SK-N-SH treated with all-trans-retinoic acid at 6 μM for 48 hours (cell line): ENCODE measurements at places on chromosomes 1 and 21.

GRCh38 chr1:59354709-59355337, 57.9 kb downstream of the FGGY start:
- no peak for ATAC-seq

DNA sequence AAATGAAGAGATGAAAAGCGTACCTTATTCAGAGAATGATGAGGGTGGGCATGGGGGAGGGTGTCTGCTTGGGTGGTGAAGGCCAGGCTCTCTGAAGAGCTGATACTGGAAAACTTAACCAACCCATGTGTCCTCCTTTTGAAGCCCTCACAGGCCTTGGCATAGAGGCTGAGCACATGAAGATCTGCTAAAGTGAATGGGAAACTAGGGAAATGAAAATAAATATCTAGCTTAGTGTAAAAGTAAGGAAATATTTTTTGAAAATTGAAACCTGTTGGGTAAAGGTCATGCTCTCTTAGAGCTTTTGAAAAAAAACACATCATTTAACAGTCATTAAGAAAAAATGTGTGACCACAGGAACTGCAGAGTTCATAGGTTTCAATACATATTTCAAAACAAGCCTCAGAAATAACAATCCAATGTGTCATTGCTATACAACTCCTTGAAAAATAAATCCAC, 40.5 kb upstream of the RALGPS2 start:
- peak; percentile 87 for ATAC-seq

GRCh38 chr1:99644279-99645004, 1.5 kb upstream of the PALMD start:
- no peak for ATAC-seq

DNA sequence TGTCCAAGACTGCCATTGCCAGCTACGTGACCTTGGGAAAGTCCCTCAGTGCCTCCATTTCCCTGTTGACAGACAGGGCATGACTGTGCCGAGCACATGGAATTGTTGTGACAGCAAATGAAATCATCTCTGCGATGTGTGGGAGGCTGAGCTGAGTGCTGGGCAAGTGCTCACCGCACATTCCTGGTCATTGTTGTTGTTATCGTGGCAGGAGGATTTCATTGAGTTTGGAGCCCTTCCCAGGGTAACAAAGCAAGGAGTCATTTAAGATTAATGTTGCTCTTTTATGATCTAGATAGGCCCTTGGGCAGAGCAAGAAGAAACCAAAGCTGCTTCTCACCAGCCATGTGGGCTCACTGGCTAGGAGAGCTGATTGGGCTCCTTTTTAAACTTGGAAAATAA, 39.6 kb upstream of the ITPKB start:
- ATAC-seq, result peak; percentile 69

GRCh38 chr1:208243967-208244916, at the start of gene PLXNA2:
TSS of gene PLXNA2 (minus strand) at chr1:208244384. CDS start at chr1:208217922, 26,462 bp downstream.
- peak; percentile 73 for ATAC-seq

GRCh38 chr1:156852418-156852874, 6.5 kb downstream of the INSRR start:
- ATAC-seq, result peak; percentile 90

GRCh38 chr1:15090373-15090772, 63.2 kb upstream of the TMEM51 start:
- ATAC-seq, result no peak

- ATAC-seq, result peak; percentile 74
Measured at GRCh38 chr1:30929135-30929889, 20.8 kb upstream of the SDC3 start.

DNA sequence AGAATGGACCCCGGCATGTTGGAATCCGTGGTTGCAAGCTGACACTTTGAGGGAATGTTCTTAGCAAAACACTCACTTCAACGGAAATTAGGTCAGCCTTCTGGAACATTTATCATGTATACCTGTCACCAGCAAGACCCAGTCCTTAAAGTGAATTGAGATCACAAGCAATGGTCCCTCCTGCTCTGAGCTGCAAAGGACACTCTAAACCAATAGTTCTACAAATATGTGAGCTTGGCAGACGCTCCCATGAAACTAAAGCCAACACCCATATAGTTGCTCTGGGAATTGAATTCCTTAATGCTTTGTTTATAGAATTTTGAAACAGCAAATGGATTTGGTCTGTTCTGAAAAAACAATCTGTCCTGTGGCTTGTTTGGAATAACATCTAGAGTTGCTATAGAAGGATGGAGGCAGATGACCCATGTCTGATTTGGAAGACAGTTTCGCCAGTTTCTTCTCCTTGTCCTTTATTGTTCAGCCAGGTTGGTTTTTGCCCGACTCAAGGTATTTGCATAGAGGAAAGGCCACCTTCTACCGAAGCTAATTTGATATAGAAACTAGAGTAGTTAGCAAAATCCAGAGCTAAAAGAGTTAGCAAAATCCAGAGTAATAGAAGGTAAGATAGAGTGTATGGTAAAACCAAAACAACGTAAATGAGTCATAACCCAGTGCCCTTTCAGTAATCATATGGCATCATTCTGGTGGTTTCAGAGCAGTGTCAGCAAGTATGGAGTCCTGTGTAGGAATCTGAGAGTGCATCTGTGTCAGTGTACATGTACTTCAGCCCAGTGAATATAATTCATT, 236.2 kb downstream of the NFIA start:
- ATAC-seq, result peak; percentile 60

DNA sequence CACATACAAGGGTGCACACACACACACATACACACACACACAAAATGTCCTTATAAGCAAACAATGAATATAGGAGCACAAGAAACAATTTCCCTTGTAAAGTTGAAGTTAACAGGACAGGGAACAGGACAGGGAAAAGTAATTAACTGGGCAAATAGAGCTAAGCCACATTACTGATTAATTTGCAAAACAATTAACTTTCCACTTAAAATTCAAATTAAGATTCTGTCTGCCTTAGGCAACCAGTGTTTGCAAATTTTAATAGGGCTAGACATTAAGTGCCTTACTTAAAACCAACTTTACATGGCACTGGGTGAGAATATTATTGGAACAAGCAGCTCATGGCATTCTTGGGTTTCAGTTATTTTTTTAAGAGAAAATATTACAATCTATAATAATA, 6.8 kb upstream of the CLDN8 start:
- ATAC-seq, result no peak

DNA sequence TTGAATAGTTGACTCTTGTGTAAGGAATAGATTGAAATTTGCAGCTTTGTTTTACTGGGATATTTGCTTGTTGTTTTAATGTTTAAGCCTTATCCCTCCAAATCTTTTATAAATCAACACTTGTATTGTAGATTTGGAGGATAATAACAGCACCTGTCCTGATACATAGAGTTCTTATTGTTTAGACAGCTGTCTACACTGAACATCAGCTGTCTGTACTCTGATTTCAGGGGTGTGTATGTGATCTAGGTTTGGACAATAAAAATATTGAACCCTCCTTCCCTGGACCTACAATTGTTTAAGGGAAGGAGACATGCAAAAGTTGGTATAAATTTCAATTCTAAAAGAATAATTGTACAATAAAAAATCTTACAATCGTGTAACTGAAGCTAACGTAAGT, 48.3 kb upstream of the DPH5 start:
- no peak for ATAC-seq

GRCh38 chr1:2554621-2555387, 1.4 kb upstream of the TNFRSF14 start:
- ATAC-seq, result no peak

- no peak for ATAC-seq
Measured at GRCh38 chr1:45906883-45907282, 103.5 kb downstream of the MAST2 start.

GRCh38 chr1:23609971-23610370, 50.7 kb upstream of the ID3 start:
- no peak for ATAC-seq

DNA sequence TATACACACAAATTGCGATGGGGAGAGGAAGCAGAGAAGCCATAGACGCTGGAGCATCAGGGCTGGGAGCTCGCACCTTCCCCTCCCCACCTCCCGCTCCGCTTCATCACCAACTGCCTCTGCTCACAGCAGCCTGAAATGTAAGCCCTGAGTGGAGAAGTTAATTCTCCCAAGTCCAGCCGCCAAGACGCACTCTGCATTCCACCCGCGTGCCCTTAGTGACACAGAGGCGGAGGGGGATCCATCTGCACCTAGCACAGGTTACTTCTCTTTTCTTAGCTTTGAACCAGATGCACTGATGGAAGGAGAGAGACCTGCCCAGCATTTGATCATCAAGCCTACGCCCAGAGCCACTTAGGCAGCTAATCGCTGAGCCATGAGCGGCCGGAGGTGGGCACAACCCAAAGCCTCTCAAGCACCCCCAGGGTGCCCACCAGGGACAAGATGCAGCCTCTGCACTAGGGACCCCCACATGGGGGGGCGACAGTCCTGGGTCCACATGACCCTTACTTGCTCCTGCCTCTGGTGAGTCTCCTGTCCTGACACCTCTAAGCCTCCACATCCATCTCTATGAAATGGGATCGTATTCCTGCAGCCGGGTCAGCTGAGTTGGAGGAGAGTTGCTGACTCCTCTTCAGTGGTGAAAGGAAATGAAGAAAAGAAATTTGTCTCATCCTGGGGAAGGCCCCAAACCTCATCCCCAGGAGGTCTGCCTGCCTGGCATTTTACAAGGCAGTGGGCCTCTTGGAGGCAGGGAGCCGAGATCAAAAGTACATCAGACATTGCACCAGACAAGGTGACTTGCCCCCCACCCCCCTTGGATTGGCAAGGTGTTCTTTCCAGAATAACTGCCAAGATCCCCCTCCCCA, 316.2 kb downstream of the MATN1 start:
- ATAC-seq, result no peak

DNA sequence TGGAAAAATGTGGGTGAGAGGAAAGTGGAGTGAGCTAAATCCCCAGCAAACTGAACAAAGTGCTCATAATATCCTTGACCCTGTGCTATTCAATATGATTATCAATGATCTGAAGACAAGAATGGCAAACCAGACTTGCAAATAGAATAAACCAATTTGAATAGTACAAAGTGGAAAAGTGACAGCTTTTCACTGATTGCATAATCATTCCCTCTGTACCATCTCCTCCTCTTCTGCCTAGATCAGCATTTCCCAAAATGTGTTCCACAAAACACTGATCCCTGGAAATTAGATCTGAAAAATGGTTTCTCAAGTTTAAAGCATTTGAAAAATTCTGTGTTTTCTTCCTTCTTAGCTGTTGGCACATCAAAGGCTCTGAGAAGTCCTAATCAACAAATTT, 8.1 kb downstream of the MTF1 start:
- ATAC-seq, result no peak

GRCh38 chr1:44067266-44068250, 36.3 kb upstream of the SLC6A9 start:
- no peak for ATAC-seq

DNA sequence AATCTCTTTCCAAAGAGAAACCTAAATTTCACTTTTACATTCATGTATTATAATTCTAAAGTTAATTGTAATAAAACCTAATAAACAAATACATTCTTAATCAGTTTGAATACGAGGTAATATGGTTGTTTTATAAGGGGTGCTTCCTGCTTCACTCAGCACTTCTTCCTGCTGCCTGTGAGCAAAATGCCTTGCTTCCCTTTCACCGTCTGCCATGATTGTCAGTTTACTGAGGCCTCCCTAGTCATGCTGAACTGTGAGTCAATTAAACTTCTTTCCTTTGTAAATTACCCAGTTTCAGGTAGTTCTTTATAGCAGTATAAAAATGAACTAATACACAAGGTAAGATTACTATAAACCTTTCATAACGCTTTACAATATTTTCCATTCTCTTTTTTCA, 491.1 kb upstream of the LRRC7 start:
- no peak for ATAC-seq

- ATAC-seq, result no peak
Measured at GRCh38 chr1:65703853-65704252, 88.8 kb upstream of the PDE4B start.

DNA sequence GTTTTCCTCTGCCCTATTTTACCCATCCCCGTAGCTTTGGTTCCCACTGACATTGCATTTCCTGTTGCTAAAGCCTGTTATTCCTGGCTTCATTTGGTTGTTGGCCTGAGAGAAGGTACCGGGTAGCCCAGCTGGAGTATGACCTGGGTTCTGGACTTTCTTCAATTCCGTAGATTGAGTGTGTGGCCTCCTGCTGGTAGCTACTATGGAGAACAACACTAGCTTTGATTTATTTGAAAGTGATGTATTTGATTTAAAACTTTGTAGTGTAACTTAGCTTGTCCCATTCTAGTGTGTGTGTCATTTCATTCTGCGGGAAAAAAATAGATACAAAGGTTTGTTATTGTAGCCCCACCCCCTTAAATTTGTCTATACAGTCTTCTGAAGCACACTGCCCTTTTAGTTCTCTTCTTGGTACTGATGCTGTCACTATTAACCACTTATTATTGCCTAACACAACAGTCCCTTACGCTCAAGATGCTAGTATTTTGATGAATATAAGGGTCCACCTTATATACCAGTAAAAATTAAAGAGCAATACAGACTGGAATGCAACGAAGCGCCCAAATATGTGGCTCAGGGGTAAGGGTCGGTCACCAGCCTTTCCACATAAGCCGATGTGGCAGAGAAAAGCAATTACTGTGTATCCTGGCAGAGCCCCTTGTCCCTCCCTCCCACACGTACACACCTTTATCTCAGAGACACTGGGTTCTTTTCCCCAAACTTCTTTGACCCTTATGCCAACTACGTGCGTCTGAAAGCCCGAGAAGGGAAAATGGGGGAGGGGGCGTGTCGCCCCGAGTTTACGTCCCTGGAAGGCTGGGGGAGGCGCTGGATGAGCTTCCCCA, 643 bp upstream of the MOV10 start:
- ATAC-seq, result peak; percentile 64

GRCh38 chr1:6143395-6143794, 36.7 kb downstream of the CHD5 start:
- ATAC-seq, result no peak

DNA sequence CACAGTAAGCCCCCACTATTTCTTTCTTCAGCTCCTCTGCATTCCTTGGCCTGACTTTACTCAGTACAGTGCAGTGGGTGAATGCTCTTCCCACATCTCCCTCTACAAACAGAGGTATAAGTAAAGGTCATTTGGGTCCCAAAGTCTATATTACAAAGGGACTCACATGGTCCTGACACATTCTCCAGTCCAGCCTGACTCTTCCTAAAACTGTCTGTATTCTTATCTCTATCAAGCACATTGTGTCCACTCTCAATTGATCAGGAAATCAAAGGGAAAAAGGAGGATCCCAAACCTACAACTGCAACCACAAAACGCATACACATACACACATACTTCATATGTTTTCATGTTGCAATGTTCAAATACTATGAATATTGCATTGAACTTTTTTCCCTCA, 49.4 kb downstream of the FRRS1 start:
- ATAC-seq, result no peak

GRCh38 chr21:42463861-42464515, 32.0 kb downstream of the RSPH1 start:
- ATAC-seq, result no peak

DNA sequence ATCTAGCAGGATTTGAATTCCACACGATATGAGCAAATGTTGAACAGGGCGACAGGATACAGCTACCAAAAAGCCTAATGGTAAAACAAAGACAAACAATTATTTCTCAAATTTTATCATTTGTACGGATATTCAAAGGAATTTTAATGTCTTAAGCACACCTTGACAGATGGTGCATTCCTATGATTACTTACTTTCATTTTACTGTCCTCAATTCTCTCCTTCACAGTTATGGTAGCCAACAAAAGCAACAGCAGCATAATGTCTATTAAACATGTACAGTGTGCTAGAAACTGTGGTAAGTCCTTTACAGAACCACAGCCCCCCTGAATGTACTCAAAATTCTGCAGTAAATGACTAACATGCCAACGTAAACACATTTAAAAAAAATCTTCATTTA, 365.8 kb downstream of the SMYD3 start:
- ATAC-seq, result no peak

GRCh38 chr21:37153935-37154350, 80.9 kb downstream of the TTC3 start:
- peak; percentile 15; the same call in 2 of the 3 replicates for ATAC-seq

- no peak for ATAC-seq
Measured at GRCh38 chr1:86209346-86209745, 52.8 kb upstream of the COL24A1 start.
